ENCODE measurements at places on chromosomes 11 and 22.

- no peak for DNase-seq
Measured at GRCh38 chr11:48107188-48107704, 109.4 kb upstream of the OR4B1 start.

DNA sequence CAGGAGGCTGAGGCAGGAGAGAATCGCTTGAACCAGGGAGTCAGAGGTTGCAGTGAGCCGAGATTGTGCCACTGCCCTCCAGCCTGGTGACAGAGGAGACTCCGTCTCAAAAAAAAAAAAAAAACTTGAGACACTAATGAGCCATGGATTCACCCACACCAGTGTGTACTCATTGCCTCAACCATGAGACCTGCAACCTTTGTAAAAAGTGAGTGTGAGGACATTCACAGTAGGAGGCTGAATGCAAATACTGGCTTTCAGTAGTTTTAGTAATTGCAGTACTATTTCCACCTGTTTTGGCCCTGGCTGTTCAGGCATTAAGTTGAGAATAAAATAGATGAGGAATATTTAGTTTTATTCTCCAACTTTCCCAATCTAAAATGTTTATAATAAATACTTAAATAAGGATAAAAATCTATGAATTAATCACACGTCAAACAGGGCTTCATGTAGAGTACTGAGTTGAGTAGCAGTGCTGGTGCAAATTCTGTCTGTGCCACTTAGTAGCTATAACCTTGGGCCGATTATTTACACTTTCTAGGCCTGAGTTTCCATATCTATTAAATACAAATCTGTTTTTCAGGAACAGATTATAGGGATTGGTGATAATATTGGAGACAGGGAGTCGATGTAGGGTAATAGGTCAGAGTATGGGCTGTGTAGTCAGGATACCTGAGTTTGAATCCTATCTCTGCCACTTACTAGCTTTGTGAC, 72.8 kb downstream of the PPP2R1B start:
- DNase-seq: no peak

DNA sequence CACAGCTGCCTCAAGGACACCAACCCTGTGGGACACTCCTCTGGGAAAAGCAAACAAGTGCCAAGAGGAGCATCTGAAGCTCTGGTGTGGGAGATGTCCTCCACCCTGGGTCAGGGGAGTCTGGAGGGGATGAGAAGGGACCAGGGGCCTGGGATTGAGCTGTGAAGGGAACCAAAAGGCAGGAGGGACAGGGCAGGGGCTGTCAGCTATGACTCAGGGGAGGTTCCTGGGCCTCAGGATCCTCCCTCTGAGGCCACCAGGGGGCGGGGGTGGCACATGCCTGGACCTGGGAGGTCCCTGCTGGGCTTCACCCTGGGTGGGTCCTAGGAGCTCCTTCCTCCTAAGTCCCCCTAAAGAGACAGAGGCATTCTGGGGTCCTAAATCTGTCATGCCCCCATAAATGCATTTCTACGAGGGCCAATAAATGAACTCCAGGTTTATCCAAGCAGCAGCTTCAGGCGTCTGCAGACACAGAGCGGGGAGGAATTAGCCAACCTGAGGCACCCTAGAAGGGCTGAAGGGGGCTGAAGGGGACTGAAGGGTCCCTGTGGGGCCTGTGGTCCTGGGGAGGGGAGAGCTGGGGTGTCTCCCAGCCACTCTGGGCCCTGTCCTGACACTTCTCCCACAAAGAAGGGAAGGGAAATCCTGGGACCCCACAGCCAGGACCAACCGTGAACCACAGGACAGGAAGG, 31.9 kb upstream of the IGLL5 start:
- no peak for DNase-seq

DNA sequence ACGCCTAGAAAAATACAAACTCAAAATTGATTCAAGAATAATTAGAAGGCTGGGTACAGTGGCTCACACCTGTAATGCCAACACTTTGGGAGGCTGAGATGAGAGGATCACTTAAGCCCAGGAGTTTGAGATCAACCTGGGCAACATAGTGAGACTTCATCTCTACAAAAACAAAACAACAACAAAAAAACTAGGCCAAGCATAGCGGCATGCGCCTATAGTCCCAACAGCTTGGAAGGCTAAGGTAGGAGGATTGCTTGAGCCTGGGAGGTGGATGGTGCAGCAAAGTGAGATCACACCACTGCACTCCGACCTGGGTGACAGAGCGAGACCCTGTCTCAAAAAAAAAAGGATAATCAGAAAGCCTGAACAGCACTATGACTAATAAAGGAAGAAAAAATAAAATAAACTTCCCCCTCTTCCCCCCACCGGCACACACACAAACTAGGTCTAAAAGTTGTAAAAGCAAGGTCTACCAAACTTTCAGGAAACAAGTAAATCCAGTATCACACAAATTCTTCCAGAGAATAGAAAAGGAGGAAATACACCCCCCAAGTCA, 35.8 kb downstream of the RRAS2 start:
- DNase-seq: no peak

DNA sequence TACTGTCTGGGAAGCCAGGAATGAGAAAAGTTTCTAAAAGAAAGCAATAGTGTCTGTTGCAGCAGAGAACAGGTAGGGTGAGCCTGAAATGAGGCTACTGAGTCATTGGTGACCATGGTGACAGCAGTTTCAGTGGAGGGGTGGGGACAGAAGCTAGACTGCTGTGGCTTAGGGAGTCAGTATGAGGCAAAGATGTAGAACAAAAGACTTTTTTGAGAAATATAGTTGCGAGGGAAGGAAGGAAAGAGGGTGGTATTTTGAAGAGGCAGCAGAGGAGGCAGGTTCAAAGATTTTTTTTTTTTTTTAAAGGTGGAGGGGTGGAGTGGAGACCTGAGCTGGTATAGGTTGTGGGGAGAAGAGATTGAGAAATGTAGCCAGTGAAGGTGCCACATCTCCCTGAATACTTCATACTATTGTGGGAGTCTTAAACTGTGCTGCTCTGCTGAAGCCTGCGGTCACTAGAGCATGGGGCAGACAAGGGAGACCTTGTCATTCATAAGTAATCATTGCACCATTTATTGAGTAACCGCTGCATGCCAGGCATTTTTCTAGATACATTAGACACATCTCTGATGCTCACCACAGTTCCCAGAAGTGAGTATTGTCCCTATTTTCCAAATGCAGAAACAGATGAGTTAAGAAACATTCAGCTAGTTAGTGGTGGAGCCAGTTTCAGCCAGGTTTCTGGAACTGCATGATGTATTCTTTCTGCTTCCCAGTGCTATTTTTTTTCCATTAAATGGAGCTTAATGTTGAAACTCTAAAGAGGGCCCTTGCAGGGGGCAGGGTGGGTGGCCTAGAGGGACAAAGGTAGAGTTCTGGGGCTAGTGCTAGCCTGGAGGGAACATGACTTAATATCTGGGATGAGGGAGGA, 49.9 kb downstream of the STIM1 start:
- peak; percentile 37 for DNase-seq

GRCh38 chr11:95534226-95534625, 255.4 kb downstream of the FAM76B start:
- no peak for DNase-seq

- DNase-seq: no peak
Measured at GRCh38 chr22:20436307-20436767, 1.3 kb downstream of the SCARF2 start.

GRCh38 chr11:130874396-130874795, 41.9 kb downstream of the SNX19 start:
- DNase-seq: no peak

DNA sequence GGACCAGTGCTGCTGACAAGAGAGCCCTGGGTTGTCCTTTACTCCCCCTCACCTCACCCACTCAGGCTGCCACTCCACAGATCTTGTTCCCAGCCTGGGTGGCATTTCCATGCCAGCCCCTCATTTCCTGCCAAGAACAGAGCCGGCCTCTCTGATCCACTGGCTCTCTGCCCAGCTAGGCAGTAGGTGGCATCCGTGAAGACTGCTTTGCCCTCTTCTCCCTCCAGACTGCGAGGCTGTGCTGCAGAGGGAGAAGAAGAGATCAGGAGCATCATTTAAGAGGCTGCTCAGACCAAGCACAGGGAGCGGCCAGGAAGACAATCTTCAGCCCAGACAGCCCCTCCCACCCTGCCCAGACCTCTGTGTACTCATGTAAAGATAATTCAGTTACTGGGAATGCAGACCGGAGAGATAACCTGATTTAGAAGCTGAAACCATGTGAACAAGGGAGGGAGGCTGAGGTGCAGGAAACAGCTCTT, 126.9 kb upstream of the NCAM1 start:
- no peak for DNase-seq

DNA sequence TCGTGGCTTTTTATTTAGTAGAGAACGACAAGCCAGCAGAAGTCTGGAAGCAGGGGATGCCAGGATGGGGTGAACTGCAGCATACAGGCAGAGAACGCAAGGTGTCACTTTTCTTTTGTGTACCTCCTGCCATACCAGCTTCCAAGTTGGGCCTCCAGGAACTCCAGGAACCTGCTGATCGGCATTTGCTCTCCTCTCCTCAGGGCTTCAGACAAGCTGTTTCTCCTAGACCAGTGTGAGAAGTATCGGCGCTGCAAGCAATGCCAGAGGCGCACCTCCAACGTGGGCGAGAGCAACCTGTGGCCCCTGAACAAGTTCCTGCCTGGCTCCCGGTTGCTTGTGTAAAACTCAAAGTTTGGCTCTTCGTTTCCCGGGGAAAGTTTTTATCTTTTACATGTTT, 47.7 kb downstream of the CCDC81 start:
- no peak for DNase-seq

DNA sequence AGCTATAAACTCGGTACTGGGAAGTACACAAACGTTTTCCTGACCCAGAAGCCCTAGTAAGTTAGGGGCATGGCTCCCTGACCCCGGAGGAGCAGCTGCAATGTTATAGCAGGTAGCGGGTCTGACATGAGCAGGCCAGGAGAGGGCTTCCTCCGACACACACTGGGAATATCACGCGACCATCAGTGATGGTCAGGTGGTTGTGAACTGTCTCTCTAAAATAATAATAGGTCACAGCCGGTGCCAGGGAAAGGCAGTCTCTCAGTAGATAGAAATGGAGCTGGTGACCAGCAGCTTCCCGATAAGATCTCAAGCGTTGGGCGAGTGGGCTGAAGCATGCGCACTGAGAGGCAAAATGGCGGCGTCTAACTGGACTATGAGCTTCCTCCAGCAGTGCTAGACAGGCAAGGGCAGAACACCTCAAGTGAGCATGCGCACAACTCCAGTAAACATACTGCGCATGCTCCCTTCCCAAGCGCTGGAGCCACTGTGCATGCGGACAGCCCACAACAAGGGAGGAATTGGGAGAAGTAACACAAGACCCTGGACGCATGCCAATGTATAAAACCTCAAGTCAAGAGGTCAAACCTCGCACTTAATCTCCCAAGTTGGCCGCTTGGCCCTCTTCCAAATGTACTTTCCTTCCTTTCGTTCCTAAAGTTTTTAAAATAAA, 22.3 kb upstream of the TESMIN start:
- DNase-seq: no peak

GRCh38 chr11:73221996-73222395, 3.9 kb downstream of the P2RY2 start:
- no peak for DNase-seq
